ENCODE measurements at places on chromosomes 4 and X. TPM values are rescaled to one million over a fixed set of nuclear protein-coding genes. Genes with fewer than 3 reads are reported as not detected.

- no peak for DNase-seq
Measured at GRCh38 chr4:149884529-149885181, 69.0 kb upstream of the IQCM start.

GRCh38 chrX:148372925-148373324 lies 127.5 kb upstream of the AFF2 start:
- DNase-seq = no peak

GRCh38 chrX:78643096-78643495 lies 16.0 kb downstream of the RTL3 start:
- no peak for DNase-seq

DNA sequence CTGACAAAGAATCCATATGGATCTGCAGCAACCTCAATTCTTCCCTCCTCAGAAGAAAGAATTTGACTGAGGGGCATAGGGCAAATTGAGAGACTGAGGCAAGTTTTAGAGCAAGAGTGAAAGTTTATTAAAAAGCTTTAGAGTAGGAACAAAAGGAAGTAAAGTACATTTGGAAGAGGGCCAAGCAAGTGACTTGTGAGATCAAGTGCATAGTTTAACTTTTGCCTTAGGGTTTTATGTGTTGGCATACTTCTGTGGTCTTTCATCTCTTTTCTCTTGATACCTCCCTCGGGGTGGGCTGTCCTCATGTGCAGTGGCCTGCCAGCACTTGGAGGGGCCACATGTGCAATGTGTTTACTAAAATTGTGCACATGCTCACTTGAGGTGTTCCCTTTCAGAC lies 98.0 kb upstream of the MAGEB16 start:
- no peak for DNase-seq

Gene NLGN3
- total RNA-seq = 4.5 TPM

Gene FOXR2
- not detected for total RNA-seq

Gene ARMCX1
- 31.5 TPM for total RNA-seq

Measured in aorta (tissue), 5 donors.